ENCODE measurements at places on chromosomes 5 and 9.

DNA sequence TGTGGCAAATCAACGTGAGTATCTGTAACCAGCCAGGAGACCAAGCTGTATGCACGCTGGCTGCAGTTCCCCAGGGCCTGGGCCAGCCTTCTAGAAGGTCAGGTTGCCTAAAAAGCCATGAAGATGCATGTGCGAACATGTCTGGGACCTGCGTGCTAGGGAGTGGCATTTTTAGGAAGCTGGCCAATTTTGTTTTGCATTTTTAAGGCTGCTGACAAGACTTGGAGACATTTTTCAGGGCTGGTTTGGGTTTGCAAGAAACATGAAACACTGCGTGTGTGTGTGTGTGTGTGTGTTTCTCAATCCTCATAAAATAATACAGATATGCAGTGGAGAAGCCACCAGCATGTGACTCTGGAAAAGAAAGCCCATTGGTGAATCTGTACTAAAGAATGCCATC is 5.1 kb downstream of the TGFBI start:
- no peak for DNase-seq

DNA sequence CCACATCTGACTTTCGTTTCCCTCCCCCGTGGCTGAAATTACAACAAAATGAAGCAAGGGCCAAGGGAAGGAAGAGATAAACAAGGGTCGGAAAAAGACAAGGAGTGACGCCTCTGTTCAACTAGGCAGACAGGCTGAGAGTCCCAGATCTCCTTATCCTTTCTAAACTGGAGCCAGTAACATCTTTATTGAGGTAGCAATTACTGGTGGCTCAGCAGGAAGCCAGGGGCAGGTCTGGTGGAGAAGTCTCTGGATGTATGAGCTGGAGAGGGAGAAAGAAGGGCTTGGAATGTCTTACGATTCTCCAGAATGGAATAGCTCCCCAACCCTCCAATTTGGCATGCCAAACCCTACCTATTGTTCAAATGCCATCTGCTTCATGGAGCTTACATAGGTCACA is 190.8 kb upstream of the BRINP1 start:
- DNase-seq: no peak

GRCh38 chr5:14816999-14817761 is 54.4 kb downstream of the ANKH start:
- no peak for DNase-seq

DNA sequence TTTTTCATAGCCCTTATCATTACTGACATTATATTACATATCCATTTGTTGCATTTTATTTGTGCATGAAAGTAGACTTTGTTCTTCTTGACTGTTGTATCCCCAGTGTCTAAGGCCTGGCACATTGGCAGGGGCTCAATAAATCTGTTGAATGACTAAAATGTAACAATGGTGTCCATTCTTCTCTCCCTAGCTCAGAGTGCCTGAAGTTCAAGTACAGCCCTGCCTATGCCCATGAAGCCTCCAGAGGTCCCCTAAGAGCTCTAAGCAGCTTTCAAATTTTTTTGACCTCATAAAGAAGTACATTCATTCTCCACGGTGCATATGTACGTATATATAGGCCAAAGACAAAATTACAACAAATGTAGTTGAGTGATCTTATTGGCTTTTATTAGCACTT is 4.2 kb upstream of the BSPRY start:
- no peak for DNase-seq

- peak; percentile 0 for DNase-seq
Observed at GRCh38 chr5:170560938-170561337, 57.1 kb downstream of the KCNIP1 start.

DNA sequence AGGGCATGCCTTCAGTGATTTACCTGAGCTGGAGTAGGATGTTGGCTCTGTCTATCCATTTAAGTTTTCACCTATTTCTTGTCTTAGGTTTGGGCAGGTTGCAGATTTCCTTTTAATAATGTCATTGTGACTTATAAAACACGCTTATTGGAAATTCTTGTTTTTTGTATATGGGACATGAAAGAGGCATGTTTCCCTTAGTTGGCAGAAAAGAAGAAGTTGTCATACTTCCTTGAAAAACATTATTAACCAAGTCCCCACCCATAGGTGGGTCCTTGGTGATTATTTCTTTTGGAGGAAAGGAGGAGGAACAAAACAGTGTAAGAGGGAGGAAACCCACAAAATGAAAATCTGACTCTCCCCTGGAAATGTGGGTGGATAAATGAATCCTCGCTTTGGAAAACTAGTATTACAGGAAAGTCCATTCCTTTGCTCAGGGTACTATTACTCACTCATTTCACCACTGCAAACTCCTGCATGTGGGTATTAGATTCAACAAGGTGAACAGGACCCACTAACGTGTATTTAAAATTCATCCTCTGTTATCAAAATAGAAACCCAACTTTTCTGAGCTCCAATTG is 9.3 kb downstream of the CER1 start:
- no peak for DNase-seq

DNA sequence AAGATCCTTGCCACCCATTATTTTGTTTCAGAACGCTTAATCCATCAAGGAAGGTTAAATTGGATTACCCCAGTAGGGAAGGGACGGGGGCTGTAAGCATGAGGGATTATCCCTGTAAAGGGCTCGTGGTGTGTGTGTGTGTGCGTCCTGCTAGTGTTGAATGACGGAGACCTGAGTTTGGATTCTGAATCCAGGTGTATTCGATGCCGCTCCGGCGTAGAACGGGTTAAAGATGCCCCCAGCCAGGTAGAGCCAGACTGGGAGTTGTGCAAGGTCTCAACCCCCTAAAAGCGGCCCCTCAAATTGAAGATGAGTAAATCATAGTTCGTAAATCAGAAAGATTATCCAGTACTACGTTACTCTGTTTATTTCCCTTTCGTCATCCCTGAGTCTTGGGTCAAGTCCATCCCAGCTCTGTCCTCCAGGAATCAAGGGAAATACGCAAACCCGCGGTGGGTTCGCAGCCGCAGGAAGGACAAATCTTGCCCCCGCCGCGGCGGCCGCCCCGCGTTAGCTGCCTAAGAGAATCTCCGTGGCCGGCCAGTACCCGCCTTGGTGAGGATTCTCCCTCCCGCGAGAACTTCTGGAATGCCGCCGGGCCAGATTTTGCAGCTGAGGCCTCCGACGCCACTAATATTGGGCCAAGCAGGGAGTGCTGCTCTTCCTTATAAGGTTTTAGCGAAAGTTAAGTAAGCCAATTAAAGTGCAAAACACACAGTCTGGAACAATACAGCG is 586 bp upstream of the MTAP start:
- peak; percentile 88 for DNase-seq

DNA sequence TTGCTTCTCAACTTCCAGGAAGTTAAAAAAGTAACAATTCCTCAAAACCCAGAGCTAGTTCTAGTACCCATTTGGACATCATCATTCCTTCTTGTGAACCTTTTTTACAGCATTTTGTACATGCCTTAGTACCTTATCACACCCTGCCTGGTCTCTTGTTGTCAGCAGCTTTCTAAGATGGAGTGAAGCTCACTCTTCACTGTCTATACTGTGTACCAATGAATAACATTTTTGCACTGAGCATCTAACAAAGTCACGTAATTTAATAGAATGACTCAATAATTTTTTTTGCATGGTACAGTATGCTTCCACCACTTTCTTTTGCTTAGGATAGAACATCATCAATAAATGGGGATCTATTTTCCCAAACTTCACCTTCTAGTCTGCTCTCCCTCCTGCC is 29.8 kb downstream of the ALDH1A1 start:
- DNase-seq: no peak

GRCh38 chr5:74536658-74537057 is 103.9 kb downstream of the ENC1 start:
- DNase-seq: no peak

DNA sequence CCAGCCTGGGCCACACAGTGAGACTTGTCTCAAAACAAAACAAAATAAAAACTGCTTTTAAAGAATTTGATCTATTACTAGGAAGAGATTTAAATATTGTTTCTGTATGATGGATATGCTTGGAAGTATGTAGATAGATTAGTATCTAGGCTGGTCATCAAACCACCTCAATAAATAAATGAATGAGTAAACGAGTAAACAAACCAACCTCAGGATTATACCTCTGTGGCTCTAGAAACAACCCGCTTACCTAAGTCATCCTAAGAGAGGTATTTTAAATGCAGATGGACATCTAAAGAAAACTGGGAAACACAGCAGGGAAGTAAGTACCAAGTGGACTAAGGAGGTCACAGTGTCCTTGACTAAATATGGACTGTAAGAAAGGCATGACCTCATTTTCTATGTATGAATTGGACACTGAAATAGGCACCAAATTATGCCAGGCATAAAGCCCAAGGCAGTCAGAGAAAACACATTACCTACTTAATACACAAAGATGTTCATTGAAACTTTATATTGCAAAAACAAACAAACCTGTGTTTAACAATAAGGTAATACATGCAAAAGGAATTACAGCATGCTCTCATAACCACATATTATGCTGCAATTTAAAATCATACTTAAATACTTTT is 7.3 kb downstream of the ANKH start:
- DNase-seq: no peak

DNA sequence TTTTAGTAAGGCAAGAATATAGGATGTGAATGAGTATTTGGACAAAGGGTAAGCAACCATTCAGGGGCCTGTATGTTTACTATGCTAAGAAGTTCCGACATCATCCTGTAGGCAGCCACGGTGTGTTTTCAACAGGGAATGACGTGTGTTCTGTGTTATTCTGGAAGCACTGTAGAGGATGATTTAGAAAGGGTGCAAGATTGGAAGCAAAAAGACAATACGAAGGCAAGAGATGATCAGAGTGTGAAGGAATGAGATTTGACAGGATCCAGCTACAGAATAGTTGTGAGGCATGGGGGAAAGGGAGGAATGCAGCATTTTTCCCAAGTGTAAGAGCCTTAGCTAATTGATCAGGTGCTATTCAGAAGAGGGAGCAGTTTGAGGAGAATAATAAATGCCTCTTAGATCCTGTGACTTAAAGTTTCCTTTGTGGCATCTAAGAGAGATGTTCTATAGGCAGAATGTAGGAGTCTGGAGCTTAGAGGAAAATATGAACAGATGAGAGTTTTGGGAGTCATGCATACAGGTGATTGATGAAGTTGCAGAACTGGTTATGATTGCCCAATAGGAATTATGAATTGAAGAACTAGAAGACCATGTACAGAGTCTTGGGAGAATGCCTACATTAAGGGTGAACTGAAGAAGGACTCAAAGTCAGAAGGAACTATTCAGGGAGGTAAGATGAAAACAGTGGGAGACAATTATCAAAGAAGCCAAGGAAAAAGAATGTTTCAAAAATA is 2.5 kb downstream of the SMC5 start:
- no peak for DNase-seq

DNA sequence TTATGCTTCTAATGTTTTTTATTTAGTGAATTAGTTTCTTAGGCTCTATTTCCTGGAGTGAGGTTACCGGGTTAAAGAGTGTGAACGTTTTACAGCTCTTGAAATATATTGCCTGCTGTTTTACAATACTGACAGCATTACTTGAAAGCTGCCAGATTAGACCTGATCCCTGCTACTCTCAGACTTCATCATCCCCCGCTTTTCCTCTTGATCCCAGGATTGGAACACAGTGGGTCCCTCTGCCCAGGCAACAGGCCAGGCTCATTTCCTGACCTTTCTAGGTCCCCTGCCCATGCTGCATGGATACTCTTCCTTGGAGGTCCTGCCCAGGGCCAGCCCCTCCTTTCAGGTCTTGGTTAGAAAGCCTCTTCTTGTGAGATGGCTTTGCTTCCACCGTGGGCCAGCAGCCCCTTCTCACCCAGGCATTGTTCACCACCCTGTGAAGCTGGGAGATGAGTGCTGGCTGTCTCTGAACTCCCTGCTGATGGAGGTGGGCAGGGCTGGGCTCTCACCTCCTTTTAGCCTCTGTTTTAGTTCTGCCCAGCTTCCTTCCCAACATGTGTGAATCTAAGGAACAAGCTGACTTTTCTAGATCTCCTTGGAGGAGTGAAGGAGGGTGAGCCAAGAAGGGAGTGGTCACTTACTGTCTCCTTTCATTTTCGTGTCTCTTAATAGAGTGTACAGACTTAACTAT is 15.5 kb upstream of the FAM120AOS start:
- no peak for DNase-seq

GRCh38 chr9:127926906-127927200 is 3.7 kb downstream of the PIP5KL1 start:
- DNase-seq: no peak

GRCh38 chr9:98760231-98760630 is 36.1 kb downstream of the ANKS6 start:
- no peak for DNase-seq

- no peak for DNase-seq
Observed at GRCh38 chr9:76023715-76024195, 133.3 kb downstream of the PCSK5 start.

Data from right forelimb (tissue), 1 donor.